ENCODE measurements at places on chromosomes 16 and 17. TPM values are rescaled to one million over a fixed set of nuclear protein-coding genes. Genes with fewer than 3 reads are reported as not detected.

DNA sequence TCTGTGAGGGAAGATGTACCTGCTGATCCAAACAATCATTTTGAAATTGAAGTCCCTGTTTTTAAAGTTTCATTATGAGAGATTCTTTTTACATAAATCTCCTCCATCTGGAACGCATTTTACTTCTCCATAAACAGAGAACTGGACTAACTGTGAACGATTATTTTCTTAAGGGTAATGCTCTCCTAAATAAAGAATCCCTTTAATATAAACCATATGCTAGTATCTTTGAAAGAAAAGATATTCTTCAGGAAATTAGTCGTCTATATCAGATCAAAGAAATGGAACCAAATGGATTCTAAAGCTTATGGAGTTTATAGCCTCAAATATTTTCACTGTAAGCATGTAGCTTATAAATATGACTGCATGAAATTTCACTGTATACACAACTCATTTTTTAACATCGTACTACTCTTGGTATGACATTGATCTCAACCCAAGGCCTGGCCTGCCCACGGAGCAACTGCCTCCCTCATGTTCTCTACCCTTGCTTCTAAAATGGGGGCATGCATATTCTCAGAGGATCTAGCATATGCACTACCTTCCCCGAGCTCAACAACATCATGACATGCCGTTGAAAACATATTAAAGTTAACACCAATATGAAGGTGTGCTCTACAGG is 66.4 kb downstream of the MYH10 start:
- H3K4me1 ChIP-seq = no peaks in the 10 kb centered on the region
- H3K36me3 ChIP-seq = no peaks in the 10 kb centered on the region
- H3K4me3 ChIP-seq = no peak overlapping the region
- H3K27me3 ChIP-seq = no peaks in the 10 kb centered on the region

DNA sequence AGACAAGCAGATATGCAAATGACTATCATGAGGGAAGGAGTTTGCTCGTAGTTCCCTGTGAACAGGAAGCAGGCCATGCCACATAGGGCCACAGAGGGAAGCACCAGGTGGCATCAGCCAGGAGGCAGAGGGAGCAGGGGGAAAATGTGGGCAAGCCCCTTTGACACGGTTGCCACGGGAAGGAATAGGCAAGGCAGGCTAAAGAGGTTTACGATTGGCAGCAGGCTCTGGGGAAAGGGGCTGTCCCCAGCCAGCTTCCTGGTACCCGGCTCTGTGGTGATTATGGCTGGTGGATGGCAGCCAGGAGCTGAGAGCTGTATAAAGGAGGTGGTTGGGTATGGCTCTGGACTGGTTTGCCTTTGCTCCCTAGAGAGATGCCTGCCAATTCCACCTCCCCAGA is 848 bp downstream of the CES3 start:
- H3K27ac ChIP-seq = peak overlapping the region; percentile 46
- no peaks in the 10 kb centered on the region for H3K4me1 ChIP-seq
- no peak overlapping the region for H3K4me3 ChIP-seq

The CBFA2T3 gene
- 27.0 TPM for total RNA-seq

GRCh38 chr16:10314811-10315210 is 71.0 kb upstream of the ATF7IP2 start:
- no peak overlapping the region for H3K27ac ChIP-seq
- DNase-seq = no peak
- no peaks in the 10 kb centered on the region for H3K27me3 ChIP-seq
- H3K36me3 ChIP-seq = no peaks in the 10 kb centered on the region

The MAP1LC3B gene
- 14.8 TPM for total RNA-seq

GRCh38 chr17:497241-498034 is 144.8 kb upstream of the RPH3AL start:
- no peak overlapping the region for H3K27ac ChIP-seq
- DNase-seq = no peak
- H3K36me3 ChIP-seq = no peaks in the 10 kb centered on the region
- H3K27me3 ChIP-seq = no peaks in the 10 kb centered on the region
- no peaks in the 10 kb centered on the region for H3K4me1 ChIP-seq
- no peak overlapping the region for H3K4me3 ChIP-seq

GRCh38 chr17:49920030-49920769 is 48.8 kb upstream of the DLX4 start:
- H3K4me1 ChIP-seq = no peaks in the 10 kb centered on the region
- H3K27ac ChIP-seq = no peak overlapping the region
- no peaks in the 10 kb centered on the region for H3K36me3 ChIP-seq
- no peak overlapping the region for H3K4me3 ChIP-seq
- H3K27me3 ChIP-seq = no peaks in the 10 kb centered on the region

The OR4D1 gene
- not detected for total RNA-seq

The TMEM204 gene
- 2.9 TPM for total RNA-seq

The TERB1 gene
- total RNA-seq = not detected

The ZNF205 gene
- total RNA-seq = 8.8 TPM

DNA sequence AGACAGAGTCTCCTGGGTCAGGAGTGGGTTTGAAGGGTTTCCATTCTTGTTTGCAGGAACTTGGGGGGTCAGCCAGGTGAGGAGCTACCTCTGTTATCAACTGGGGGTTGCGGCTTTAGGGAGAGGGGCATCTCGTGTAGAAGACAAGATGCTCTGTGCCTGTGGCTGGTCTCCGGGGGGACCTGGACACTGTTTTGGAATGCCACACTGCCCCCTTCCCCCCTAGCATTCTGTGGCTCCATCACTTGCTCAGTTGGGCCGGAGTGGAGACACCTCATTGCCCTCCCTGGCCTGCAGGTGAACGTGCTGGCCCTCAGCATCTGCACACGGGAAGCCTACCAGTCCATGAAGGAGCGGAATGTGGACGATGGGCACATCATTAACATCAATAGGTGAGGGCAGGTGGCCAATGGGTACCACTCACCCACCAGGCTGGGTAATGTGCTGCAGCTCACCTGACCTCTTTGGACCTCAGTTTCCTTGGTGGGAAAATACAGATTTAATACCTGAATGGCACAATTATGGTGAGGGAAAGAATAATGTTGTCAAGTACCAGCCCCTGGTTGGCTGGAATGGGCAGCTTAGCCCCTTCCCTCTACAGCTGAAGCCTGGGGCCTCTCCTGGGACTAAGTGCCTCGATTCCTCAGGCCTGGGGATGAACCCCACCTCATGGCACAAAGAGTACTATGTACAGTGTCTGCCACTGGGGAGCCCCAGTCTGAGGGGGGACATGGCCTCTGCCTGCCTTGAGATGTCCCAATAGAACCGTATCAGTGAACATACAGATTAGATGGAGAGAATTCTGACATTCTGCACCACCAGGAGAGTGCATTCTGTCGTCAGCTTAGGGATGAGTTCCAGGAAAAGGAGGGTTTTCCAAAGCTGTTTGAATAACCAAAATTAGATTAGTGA is 3.3 kb upstream of the MRM1 start:
- H3K4me3 ChIP-seq = no peak overlapping the region
- DNase-seq = no peak
- no peaks in the 10 kb centered on the region for H3K27me3 ChIP-seq
- H3K27ac ChIP-seq = no peak overlapping the region

The SP2 gene
- total RNA-seq = 5.4 TPM

The TMC8 gene
- 0.51 TPM for total RNA-seq

The WRAP53 gene
- total RNA-seq = 4.2 TPM

The PIK3R5 gene
- total RNA-seq = 1.1 TPM

- H3K27me3 ChIP-seq = no peaks in the 10 kb centered on the region
- no peak overlapping the region for H3K27ac ChIP-seq
- no peaks in the 10 kb centered on the region for H3K4me1 ChIP-seq
- no peaks in the 10 kb centered on the region for H3K36me3 ChIP-seq
- H3K4me3 ChIP-seq = no peak overlapping the region
- DNase-seq = no peak
These were observed 54.1 kb upstream of the MARCHF10 start for GRCh38 chr17:62862251-62862650.

- H3K27me3 ChIP-seq = no peaks in the 10 kb centered on the region
- no peaks in the 10 kb centered on the region for H3K36me3 ChIP-seq
- no peak overlapping the region for H3K27ac ChIP-seq
- H3K4me1 ChIP-seq = no peaks in the 10 kb centered on the region
These were observed 19.1 kb upstream of the CHST6 start for GRCh38 chr16:75514296-75514695.

GRCh38 chr16:1152651-1153259 is at the start of gene CACNA1H:
CACNA1H (plus strand) TSS chr16:1153106; CDS start chr16:1153738, 632 bp downstream.
- no peak within 1 kb of the TSS for H3K27ac ChIP-seq
- no peaks in the 10 kb centered on the region for H3K36me3 ChIP-seq
- peaks cover 8% of the 10 kb centered on the region for H3K27me3 ChIP-seq
- H3K4me1 ChIP-seq = no peaks in the 10 kb centered on the region
- no peak for DNase-seq

- DNase-seq = peak; percentile 97
- no peaks in the 10 kb centered on the region for H3K36me3 ChIP-seq
- peak overlapping the region; percentile 11 for H3K4me3 ChIP-seq
- H3K27me3 ChIP-seq = no peaks in the 10 kb centered on the region
- H3K4me1 ChIP-seq = peaks cover 41% of the 10 kb centered on the region
- peak overlapping the region; percentile 99 for H3K27ac ChIP-seq
These were observed 3.3 kb upstream of the SREBF1 start for GRCh38 chr17:17839791-17840707.

DNA sequence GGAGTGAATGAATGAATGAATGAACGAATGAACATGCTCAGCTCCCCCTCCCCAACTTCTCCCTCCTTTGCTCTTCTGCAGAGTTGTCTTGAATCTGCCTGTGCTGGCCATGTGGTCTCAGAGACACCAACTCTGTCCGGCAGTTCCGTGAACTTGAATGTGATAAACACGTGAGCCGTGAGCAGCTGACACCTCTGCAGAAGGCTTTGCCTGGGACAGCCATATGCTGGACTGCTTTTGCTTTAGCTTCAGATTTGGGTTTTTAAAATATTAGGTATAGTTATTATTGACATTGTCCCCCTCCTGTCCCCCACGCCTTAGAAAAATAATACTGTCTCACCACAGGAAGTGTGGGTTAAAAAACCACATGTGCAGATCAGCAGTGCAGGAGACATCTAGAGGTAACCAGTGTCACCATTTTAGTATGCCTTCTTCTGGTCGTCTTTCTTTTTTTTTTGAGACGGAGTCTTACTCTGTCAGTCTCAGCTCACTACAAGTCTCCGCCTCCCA is 83.8 kb downstream of the ABCC1 start:
- H3K4me3 ChIP-seq = no peak overlapping the region
- no peaks in the 10 kb centered on the region for H3K27me3 ChIP-seq
- no peaks in the 10 kb centered on the region for H3K4me1 ChIP-seq
- H3K27ac ChIP-seq = no peak overlapping the region
- no peak for DNase-seq

DNA sequence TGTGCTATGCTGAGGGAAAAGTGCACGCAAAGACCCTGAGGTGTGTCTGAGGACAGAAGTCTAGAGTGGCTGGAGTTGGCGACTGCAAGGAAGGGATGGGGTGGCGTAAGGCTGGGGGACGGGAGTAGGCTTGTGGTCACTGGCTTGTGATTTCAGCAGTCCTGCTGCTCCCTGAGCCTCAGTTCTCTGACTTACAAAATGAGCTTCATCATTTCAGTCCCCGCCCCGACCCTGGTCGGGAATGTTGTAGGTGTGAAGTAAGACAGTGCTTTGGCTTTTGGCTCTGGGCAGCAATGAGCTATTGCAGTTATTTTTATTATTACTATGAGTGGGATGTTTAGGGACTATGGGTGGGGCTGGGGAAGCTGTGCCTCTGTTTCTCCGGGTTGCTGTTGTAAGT is 8.6 kb downstream of the ADGRG1 start:
- peaks cover 57% of the 10 kb centered on the region for H3K4me1 ChIP-seq
- no peak for DNase-seq
- H3K27ac ChIP-seq = no peak overlapping the region
- no peaks in the 10 kb centered on the region for H3K27me3 ChIP-seq
- no peak overlapping the region for H3K4me3 ChIP-seq

All from pancreas (tissue), 10 donors.